ENCODE measurements at places on chromosomes 5 and 9. TPM values are rescaled to one million over a fixed set of nuclear protein-coding genes. Genes with fewer than 3 reads are reported as not detected.

GRCh38 chr5:42487821-42488220, 64.6 kb downstream of the GHR start:
- no peak for DNase-seq
- peaks cover 1% of the 10 kb centered on the region for H3K4me1 ChIP-seq
- H3K27me3 ChIP-seq: no peaks in the 10 kb centered on the region
- H3K27ac ChIP-seq: no peak overlapping the region

DNA sequence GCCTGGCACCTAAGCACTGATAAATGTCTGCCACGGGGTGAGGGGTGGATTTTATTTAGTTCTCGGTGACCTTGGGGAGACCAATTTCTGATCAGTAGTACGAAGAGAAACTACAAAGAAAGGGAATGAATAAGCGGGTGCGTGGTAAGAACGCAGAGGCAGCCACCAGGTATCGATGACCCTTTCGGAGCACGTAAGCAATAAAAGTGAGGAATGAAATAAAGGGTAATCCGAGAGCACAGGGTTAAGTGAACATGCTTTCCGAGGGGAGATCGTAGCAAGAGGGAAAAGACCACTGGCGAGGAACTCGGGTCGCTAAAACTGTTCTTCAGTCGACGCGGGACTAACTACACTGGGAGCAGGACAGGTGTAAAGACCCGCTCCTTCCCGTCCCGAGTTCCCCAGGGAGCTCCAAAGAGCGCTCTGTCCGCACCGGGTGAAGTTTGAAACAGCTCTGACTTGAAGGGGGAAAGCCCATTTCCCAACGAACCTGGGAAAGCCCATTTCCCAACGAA, 1.1 kb downstream of the ELOVL7 start:
- H3K27ac ChIP-seq: no peak overlapping the region
- no peaks in the 10 kb centered on the region for H3K27me3 ChIP-seq
- H3K36me3 ChIP-seq: no peaks in the 10 kb centered on the region
- H3K4me1 ChIP-seq: peaks cover 3% of the 10 kb centered on the region
- peak overlapping the region; percentile 67 for H3K4me3 ChIP-seq

DNA sequence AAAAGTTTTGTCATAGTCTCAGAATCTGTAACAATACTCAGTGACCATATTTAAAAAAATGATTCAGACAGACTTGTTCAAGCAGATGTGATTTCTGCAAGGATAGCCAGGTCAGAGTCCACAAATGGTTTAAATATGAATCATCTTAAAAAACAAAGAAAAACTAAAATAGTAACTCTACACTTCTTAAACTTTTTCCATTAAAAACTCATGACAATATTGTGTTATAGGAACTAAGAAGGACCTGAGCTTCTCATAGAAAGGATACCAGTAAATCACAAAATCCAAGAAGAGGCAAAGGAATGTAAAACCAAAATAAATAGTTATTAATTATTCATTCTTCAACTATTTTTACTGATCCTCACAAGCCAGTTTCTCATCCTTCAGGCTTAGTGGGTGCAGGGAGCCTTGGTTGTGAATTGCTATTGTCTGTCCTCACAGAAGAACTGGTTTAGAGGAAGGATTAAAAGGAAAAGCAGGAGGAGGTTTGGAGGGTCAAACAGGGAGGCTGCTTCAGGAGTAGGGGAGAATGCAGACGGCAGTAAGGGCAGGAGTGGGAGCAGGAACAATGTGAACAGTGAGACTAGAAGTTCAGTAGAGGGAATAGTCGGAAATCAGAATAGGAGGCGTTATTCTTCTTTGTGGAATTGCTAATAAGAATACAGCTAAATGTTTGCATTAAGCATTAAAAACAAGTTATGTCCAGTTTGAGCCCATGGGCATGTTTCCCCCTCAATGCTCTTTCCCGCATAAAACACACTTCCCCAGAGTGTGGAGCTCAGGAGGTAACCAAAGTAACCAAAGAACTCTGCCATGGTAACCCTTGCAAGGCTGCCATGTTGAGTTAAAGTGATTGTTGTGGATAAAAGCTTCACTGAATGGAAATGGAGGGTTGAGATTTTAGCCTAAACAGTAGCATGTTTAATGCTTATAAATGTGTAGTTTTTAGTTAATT, 110.7 kb downstream of the CCDC192 start:
- no peak overlapping the region for H3K4me3 ChIP-seq
- H3K4me1 ChIP-seq: no peaks in the 10 kb centered on the region
- DNase-seq: no peak
- no peaks in the 10 kb centered on the region for H3K36me3 ChIP-seq
- no peaks in the 10 kb centered on the region for H3K27me3 ChIP-seq

DNA sequence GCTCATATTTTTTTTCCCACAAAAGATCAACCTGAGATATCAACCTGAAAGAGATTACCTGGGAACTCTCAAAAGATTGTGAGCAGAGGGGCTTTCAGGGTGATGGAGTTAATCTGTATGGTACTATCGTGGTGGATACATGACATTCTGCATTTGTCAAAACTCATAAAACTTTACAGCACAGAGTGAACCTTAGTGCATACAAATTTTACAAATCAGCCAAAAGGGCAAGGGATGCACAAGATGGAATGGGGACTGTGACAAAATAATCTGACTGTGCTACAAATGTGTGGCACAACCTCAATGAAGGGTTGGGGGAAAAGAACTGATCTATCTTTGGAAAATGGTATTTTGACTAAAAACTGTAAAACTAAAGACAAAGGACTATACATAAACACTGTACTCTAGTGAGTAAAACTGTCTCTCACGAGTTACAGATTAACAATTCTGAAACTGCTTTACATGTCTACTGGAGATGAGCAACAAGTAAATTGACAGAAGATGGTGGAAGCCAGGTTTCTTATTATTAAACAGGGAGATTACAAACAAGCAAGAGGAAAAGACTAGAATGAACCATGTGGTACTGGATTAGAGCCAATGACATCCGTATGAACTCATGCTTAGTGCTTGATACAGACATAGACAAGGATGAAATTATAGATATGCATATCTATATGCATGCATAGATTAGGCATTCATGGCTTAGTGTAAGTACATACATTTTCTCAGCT, 24.8 kb upstream of the RLN1 start:
- no peak overlapping the region for H3K4me3 ChIP-seq
- no peaks in the 10 kb centered on the region for H3K36me3 ChIP-seq
- no peak for DNase-seq
- H3K27me3 ChIP-seq: no peaks in the 10 kb centered on the region
- H3K4me1 ChIP-seq: peaks cover 4% of the 10 kb centered on the region

DNA sequence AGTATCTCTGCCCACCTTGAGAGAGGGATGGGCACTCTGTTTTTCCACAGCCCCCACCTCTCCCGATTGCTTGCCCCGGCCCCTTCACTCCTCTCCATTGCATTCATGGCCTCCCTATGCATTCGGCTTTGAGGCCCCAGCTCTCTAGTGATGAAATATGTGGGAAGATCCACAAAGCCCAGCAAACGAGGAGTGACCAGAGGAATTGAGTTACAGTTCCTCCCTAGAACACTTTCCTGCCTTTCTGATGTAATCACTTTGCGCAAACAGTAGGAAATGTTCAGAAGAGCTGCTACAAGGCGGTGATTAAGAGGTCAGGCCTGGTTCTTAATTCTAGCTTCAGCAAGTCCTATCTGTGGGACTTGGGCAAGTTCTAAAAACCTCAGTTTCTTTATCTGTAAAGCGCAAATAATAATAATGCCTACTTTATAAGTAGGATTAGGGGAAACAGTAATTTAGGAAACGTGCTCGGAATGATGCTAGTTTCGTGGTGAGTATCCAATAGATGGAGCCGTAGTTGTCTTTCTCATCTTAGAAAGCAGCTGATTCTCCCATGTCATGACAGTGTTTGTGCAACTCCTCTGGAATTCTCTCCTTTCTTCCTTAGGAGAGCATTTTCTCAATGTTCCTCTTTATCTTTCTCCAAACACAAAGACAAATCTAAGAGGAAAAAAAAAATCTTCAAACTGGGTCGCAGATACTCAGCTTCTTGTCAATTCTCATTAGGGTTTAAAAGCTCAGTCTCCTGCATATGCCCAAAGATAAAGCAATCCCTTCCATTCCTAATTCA, 99.5 kb upstream of the MSX2 start:
- no peak overlapping the region for H3K4me3 ChIP-seq
- DNase-seq: no peak
- H3K27me3 ChIP-seq: no peaks in the 10 kb centered on the region

GRCh38 chr9:14294659-14295058, 19.3 kb downstream of the NFIB start:
- DNase-seq: no peak
- H3K4me3 ChIP-seq: no peak overlapping the region
- H3K27me3 ChIP-seq: no peaks in the 10 kb centered on the region
- no peaks in the 10 kb centered on the region for H3K4me1 ChIP-seq

DNA sequence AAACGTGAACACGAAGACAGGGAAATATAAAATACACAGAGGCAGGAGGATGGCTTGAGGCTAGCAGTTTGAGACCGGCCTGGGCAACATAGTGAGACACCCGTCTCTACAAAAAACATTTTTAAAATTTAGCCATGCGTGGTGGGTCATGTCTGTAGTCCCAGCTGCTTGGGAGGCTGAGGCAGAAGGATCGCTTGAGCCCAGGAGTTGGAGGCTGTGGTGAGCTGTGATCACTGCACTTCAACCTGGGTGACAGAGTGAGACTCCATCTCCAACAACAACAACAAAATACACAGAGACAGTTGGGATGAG, 55.1 kb downstream of the SUSD1 start:
- H3K27me3 ChIP-seq: no peaks in the 10 kb centered on the region
- no peak overlapping the region for H3K4me3 ChIP-seq
- no peak overlapping the region for H3K27ac ChIP-seq
- no peak for DNase-seq

DNA sequence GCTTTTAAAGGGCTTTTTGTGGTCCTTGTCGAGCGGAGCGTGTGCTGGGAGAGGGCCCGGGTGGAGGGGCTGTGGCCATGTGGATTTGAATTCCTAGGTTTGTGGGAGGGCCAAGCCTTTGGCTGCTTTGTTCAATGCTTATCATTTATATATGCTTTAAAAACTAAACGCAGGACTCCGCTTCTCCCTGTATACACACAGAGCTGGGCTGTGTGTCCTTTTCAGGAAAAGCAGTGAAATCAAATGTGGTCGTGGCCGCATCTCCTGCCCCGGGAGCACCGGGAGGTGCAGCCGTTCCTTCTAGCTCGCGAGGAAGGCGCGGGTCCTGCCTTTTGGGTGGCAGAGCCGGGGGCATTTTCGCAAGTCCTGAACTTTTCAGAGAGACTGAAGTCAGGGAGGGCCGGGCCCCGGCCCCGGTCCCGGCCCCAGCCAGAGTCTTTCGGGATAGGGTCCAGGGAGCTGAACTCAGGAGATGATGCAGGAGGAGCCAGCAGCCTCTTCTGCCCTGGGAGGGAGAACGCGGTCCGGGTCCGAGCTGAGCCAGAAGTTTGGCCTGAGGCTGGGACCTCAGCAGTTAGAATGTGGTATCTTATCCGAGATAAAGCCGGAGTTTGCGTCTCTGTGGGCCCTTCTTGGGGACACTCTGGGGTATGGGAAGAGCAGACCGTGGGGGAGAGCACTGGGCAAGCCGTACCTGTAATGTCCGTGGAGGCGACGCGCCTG, 158.8 kb downstream of the C9orf152 start:
- no peaks in the 10 kb centered on the region for H3K36me3 ChIP-seq
- peak overlapping the region; percentile 97 for H3K4me3 ChIP-seq
- no peaks in the 10 kb centered on the region for H3K4me1 ChIP-seq
- DNase-seq: peak; percentile 55
- H3K27me3 ChIP-seq: no peaks in the 10 kb centered on the region

The SPINK4 gene
- not detected for total RNA-seq

DNA sequence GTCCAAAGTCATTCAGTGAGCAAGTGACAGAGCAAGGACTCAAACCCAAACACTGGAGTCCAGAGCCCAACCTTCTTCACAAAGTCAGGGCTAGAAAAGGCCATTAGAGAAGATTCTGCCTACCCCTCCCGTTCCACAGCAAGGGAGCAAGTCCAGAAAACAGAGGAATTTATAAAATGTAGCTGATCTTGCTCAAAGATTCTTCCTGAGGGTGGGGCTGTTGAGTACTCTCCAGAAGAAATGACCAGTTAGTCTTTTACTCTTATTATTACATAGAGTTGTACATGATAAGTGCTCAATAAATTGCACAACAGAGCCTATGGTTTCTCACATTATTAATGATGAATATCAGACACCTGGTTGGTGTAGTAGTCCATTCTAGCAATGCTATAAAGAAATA, 39.3 kb upstream of the HMHB1 start:
- H3K27ac ChIP-seq: no peak overlapping the region
- H3K36me3 ChIP-seq: no peaks in the 10 kb centered on the region
- no peaks in the 10 kb centered on the region for H3K4me1 ChIP-seq
- H3K27me3 ChIP-seq: no peaks in the 10 kb centered on the region
- no peak for DNase-seq
- H3K4me3 ChIP-seq: no peak overlapping the region

The ANP32B gene
- total RNA-seq: 98.6 TPM

The PRLR gene
- total RNA-seq: 3.2 TPM

DNA sequence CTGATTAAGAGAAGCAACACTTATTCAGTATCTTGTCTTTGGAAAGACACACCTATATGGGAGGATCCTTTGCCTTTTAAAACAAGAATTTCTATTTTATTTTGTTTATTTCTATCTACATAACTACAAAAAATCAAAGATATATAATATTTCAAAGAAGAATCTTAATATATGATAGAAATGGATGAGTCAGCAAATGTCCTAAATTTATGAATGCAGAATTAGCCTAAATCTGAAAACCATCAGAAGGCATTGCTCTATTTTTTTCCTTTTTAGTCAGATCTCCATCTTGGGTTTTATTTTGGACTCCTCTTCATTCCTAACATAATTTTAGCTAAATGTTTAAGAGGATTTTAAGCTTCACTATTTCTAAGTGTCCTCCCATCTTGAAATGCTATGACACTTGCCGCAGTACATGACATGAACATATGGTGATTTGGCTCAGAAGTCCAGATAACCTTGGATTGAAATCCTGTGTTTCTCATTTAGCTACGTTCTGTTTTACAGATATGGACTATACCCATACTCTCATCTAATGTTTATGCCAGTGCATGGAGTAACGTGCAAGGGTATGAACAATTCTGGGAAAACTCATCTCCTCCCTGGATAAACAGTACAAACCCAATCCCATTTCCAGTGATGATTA, 1322.8 kb upstream of the DMAC1 start:
- no peak overlapping the region for H3K4me3 ChIP-seq
- H3K4me1 ChIP-seq: no peaks in the 10 kb centered on the region
- no peaks in the 10 kb centered on the region for H3K27me3 ChIP-seq
- H3K36me3 ChIP-seq: no peaks in the 10 kb centered on the region
- no peak for DNase-seq

The FAM221B gene
- not detected for total RNA-seq

GRCh38 chr5:20463206-20463605, 475.2 kb upstream of the CDH18 start:
- H3K27ac ChIP-seq: no peak overlapping the region
- H3K36me3 ChIP-seq: no peaks in the 10 kb centered on the region
- no peak for DNase-seq
- H3K4me3 ChIP-seq: no peak overlapping the region

DNA sequence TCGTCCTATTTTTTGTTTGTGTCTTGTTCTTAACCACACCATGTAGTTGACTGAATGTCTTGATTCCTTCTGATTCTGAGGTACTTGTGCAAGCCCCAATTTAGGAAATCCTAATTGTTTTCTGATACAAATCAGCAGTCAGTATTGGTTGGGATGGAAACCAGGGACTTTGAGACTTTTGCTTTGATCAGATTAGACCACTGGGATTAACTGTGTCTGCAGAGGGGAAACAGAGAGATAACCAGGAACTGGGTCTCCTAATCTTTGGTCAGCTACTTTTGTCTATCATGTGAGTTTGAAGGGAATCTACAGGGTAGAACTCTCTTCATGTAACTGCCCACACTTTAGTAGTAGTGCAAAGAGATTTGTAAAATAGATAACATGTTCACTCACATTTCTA, 173.8 kb upstream of the POC5 start:
- H3K27ac ChIP-seq: no peak overlapping the region
- H3K36me3 ChIP-seq: no peaks in the 10 kb centered on the region
- no peak for DNase-seq

The IL5 gene
- not detected for total RNA-seq
